CD8-positive, alpha-beta T cell (primary cell): ENCODE measurements at places on chromosomes 5 and 9.

GRCh38 chr9:6703898-6704639 is 53.7 kb upstream of the KDM4C start:
- peak; percentile 92 for DNase-seq

GRCh38 chr9:129685933-129686259 is 20.4 kb downstream of the PRRX2 start:
- DNase-seq, result no peak

DNA sequence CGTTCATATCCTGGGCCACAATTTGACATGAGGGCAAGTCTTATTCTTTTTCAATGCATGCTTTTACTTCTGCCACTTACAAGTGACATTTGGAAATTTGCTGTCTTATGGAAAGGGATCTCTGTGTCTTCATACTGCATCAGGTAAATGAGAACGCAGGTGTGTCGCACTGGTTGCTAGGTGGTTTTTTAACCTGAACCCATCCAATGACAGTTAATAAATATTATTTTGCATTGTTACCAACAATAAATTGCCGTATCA is 1.1 kb downstream of the ADAMTS16 start:
- DNase-seq, result no peak

DNA sequence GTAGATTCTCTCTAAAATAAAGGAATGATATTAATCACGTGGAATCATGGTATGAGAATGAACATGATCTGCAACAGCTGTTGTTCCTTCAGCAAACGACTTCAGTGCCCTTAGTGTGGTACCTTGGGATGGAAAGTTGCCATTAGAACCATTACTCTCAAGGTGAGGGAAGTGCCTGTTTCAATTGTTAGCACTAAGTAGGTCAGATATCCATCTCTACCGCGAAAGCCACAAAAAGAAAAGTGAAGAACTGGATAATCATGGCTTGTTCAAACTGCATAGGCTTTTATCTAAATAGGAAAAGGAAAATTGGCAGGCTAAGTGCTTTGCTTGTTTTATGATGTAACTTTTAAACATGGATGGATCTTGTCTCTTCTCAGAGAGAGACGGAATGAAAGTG is 380.7 kb downstream of the MRPS30 start:
- no peak for DNase-seq

GRCh38 chr9:93346231-93347112 is 105.0 kb upstream of the FAM120A start:
- DNase-seq, result no peak

DNA sequence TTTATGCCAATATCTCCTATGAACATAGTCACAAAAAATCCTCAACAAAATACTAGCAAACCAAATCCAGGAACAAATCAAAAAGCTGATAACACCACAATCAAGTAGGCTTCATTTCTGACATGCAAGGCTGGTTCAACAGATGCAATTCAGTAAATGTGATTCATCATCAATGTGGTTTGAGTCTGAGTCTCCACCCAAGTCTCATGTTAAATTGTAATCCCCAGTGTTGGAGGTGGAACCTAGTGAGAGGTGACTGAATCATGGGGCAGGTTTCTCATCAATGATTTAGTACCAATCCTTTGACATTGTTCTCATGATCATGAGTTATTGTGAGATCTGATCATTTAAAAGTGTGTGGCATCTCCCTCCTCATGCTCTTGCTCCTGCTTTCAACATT is 1072.7 kb downstream of the NR2F1-AS1 start:
- DNase-seq, result no peak
